ENCODE measurements at places on chromosomes 5 and 9.

DNA sequence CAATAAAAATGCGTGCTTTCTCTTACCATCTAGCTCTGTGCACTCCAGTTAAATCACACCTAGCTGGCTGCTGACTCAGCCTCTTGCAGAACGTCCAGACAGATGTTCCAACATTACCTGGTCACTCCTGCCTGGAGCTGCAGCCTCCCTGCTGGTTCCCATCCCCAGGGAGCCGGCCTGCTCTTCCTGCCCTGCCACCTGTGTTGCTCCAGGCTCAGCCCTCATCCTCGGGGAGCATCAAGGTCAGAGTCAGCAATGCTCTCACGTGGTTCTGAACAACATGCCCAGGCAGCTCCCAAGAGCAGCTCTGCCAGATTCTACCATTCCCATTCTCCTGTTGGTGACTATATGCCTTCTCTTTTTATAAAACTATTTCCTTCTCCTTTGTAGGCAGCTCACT is 81.3 kb downstream of the GADD45G start:
- peak; percentile 1 for DNase-seq

DNA sequence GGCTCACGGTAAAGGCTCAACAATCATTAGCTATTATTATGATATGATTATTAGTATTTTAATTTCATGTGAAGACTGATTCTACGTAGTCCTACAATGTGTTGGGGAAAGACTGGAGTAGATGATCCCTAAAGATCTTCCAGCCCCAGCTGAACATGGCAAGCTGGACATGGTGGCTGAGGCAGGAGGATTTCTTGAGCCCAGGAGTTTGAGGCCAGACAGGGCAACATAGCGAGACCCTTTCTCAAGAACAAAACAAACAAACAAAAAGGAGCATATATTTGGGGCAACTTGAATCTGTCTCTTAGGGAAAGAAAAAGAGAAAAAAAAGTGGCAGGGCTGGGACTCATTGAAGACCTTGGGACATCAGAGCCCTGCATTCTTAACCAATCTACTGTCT is 16.2 kb upstream of the FAT2 start:
- no peak for DNase-seq

DNA sequence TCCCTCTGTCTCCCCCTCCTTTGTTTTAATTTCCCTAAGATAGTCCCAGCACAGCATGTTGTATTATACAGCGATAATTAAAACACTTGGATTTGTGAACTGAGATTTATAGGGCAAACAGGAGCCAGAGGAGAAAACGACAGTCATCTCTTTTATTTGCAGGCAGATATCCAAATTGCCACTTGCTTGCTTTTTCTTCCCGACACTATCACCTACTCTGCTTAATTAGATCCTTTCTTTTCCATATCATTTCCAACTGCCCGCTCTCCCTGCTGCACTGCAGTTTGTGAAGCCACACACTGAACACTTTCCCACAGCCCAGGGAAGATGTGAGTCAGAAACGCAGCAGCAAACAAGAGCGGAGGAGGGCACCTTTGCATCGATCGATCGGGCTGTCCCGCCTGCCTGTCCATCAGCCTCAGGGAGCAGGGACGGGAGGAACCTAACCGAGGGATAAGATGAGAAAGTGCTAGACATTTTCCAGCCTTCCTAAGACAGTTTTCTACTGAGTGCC is 35.8 kb upstream of the SPRY4 start:
- peak; percentile 48 for DNase-seq

GRCh38 chr5:91741764-91742505 is 358.8 kb upstream of the ARRDC3 start:
- no peak for DNase-seq

All from renal cortical epithelial cell (primary cell).